ENCODE measurements at places on chromosomes 4 and X.

GRCh38 chr4:182147391-182147790 lies 95.8 kb upstream of the TENM3 start:
- DNase-seq, result no peak

- no peak for DNase-seq
Observed at GRCh38 chrX:133646719-133647116, 231.4 kb upstream of the GPC4 start.

DNA sequence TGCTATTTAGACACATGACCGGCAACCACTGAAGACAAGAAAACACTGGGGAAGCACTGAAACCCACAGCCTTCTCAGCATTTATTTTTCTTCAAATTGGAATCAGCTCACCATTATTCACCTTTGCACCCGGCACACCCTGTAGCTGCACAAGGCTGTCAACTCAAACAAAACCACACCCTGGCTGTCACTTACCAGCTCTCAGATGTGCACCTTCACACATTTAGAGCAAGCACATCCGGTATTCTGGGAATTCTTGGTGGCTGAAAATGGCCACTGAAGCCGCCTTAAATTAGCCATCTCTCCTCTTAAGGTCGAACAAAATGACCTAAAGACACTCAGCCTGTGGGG lies 5.9 kb downstream of the ZFYVE28 start:
- no peak for DNase-seq

- no peak for DNase-seq
Observed at GRCh38 chrX:12974305-12974795, 560 bp upstream of the TMSB4X start.

GRCh38 chr4:48462363-48462762 lies 20.8 kb upstream of the SLC10A4 start:
- DNase-seq, result no peak

- DNase-seq, result no peak
Observed at GRCh38 chr4:128275346-128275745, 12.3 kb downstream of the PGRMC2 start.

- DNase-seq, result no peak
Observed at GRCh38 chr4:113635739-113636437, 125.7 kb downstream of the CAMK2D start.

DNA sequence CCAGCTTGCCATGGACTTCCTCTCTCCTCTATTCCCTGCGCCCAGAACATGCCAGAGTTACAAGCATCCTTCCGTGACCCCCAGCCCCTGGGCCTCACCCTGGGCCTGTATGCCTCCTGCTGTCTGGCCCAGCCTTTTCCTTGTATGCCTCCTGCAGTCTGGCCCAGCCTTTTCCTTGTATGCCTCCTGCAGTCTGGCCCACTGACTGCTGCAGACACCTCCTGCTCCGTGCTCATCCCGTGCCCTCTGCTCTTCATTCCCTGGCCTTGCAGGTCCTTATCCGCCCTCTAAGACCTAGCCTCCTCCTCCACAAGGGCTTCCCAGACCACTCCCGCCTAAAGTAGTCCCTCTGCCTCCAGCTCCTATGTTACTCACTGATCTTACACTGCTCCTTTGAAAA lies 44.2 kb downstream of the IRF2 start:
- DNase-seq, result no peak

- no peak for DNase-seq
Observed at GRCh38 chrX:69152417-69152841, 12.8 kb downstream of the PJA1 start.

DNA sequence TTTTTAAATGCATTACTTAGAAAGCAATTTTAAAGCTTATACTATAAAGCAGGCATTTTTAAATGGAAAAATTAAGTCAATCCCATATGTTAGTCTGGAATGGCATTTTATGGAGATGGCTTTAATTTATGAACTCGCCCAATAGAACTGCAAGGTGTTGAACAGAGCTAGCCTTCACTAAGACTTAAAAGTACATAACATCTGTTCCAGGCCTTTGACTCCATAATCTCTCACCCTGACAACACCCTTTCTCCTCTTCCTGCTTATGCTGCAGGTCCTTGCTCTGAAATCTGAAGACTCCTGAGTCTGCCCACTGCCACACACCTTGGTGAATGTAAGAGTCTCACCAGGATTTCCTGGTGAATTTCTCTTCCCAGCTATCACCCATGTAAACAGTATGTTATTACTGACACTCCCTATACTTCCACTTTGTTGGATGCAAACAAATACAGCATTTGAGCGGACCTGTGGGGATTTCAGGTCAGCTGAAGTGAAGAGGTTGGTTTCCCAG lies 17.7 kb upstream of the SLC39A8 start:
- no peak for DNase-seq

- no peak for DNase-seq
Observed at GRCh38 chr4:151853034-151853433, 92.2 kb upstream of the GATB start.

DNA sequence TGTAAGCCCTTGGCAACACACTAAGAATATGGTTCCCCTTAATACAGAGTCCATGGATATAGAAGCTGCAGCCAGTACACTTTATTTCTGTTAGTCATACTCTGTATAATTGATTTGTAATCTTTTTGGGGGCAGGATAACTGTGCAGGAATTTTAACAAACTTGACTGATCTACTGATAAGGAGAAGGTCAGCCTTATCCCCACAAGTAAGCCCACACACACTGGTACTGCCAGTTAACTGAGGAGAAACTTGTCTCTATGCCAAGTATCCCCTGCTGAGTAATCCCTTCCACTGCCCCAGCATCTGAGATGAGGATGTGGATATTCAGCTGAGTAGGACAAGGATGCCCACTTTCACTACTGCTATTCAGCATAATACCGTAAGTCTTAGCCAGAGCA lies 154.9 kb upstream of the CXXC4 start:
- DNase-seq, result no peak

DNA sequence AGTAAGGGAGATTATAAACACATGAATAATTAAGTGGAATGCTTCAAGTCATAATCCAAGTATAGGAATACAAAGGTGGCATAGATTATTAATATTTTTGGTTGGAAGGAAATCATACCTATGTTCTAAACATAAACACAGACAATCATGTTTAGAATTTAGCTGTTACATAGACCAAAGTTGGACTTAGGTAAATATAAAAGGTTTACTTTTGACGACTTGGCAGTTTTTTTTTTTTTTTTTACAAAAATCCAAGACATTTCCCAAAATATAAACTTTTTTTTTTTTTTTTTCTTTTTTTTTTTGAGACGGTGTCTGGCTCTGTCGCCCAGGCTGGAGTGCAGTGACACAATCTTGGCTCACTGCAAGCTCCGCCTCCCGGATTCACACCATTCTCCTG lies 3.5 kb upstream of the N4BP2 start:
- DNase-seq, result no peak

Data from naive thymus-derived CD4-positive, alpha-beta T cell (primary cell).